T follicular helper cell (primary cell): ENCODE measurements at places on chromosomes 7 and 10.

DNA sequence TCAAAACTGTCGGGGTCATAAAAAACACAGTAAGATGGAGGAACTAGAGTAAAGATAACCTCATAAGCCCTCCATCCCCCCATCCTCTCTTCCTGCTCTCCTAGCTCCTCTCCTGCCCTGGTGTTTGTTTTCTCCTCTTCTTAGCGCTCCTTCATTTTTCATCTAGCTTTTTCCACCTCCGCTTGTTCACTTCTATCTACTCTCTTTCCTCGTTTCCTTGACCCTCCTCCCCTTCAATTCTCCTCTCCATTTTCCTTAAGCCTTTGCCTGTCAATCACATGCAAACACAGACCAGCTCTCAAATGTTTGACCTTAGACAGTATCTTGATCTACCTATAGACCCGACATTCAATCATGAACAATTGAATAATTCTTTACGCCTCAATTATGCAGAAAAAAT lies 10.0 kb downstream of the NCAPG2 start:
- no peak for DNase-seq

DNA sequence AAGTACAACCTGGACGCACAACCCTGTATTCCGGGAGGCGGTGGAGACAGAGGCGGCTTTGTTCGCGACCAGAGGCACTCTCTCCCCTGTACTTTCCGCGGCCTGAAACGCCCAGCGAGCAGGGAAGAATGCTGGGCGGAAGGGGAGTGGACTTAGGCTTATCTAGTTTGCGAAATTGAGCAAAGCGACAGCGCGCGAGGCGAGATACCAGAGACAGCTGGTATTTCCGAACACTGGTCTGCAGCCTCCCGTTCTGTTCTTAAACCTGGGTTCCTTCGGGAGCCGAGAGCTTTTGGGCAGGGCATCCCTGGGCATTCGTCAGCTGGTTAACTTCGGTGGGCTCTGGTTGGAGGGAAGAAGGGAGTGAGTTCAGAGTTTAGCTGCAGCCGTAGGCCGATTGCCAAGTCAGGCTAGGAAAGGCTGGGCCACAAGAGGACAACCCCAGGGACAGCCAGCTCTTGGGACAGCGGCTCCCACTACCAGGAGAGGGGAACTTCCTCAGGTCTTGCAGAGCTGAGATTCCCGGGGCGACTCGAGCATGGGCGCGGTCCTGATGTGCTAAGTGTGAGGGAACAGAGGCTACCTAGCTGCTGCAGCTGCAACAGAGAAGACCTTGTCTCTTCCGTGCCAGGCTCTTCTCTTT lies 3.9 kb downstream of the HMX3 start:
- no peak for DNase-seq

- no peak for DNase-seq
Observed at GRCh38 chr7:102147008-102147407, 139.7 kb upstream of the SH2B2 start.

GRCh38 chr10:100146875-100147650 lies 38.8 kb downstream of the ERLIN1 start:
- DNase-seq, result no peak

DNA sequence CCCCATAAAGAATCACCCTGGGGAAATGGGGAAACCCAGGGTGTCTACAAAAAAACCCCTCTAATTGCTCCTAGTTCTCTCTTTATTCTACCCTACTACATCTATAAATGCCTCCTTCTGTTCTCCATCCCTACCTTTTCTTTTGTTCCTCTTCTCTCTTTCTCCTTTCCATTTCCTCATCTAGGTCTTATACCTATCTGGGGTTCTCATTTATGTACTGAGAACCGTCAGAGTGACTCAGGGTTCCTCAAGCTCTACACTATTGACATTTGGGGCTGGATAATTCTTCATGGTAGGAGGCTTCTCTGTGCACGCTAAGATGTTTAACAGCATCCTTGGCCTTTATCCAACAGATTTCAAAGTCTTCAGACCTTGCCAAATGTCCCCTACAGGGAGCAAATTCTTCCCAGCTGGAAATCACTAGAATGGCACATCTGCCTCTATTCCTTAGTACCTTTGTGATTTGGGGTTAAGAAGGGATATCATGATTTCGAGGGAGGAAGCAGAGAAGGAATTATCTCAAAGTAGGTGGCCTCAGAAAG lies 137.4 kb upstream of the PTN start:
- no peak for DNase-seq

DNA sequence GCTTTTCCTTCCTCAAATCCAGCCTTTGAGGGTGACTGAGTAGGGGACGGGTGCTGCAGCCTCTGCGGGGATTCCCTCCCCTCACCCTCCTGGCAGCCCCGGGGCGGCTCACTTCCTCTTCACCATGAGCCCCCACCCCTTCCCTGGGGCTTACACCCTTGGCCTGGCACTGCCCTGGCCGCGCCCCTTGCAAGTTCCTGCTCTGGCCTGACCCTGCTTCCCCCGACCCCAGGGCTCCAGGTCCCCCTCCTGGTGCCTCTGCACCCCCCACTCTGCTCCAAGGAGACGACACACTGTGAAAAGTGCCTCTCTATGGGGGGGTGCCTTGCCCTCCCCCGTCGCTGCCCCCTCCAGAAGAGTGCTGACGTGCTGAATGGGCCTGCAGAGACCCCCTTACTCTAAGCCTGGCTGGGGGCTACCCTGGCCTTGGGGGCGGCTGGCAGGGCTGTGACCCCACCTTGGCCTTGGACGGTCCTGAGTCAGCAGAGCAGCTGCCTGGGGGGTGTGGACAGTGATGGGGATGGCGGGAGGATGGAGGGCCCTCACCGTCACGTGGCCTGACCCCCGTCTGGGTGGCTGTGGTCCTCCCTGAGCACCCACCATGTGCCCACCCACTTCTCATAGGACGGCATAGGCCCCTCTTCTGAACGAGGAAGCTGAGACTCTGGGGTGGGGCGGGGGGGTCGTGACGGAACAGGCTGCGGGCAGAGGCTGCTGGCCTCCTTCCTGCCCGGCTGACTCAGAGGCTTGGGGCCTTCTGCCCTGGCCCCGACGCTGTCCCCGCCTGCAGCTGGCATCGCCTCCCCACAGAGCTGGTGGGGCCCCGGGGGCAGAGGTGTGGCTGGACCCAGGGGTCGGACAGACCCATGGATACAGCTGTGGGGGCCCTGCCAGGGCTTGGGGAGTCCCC lies 9.8 kb downstream of the LFNG start:
- DNase-seq, result no peak

DNA sequence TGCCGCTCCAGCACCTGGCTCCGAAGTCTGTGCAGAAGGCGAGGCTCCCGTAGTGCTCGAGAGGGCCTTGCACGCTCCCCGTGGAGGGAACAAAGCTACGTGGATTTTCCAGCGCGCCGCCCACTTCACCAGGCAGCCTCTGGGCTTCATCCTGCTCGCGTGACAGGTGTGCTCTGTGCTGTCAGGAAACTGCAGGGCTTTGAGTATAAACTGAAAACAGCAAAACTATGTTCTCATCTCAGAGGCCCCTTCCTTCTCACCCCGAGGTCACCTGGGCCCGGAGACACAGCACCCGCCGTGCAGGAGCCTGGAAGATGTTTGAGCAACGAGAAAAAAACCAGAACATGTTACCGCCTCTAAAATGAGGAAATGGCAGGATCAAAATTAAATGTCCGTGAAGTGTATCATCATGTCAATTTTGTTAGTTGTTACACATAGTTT lies 17.6 kb upstream of the GPR146 start:
- DNase-seq, result no peak

GRCh38 chr10:22581461-22581860 lies 132.9 kb downstream of the PIP4K2A start:
- no peak for DNase-seq

DNA sequence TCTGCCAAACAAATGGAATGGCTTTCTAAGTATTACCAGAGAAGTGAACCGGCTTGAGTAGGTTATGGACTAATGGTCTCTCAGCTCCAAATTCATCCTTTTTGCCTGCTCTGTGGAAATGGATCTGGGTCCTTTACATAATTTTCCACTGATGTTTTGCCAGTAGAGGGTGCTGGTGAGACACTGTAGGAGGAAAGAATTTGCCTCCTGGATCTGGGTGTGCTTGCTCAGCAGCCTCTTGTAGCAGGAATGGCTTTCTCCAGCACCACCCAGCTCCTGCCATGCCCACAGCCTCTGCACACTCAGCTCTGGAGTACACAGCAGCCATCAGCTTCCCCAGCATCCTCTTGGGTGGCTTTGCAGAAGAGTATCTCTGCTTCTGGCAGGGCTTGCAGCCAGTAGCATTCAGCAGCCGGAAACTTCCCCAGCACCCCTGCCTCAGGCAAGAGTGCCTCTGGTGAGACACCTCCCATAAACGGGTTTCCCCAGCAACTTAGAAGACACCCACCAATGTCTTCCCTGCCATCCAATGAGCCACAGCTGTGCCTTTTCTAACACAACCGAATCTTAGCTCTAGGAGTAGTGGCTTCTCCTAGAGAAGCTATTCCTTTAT lies 235.0 kb upstream of the PLPP4 start:
- no peak for DNase-seq

DNA sequence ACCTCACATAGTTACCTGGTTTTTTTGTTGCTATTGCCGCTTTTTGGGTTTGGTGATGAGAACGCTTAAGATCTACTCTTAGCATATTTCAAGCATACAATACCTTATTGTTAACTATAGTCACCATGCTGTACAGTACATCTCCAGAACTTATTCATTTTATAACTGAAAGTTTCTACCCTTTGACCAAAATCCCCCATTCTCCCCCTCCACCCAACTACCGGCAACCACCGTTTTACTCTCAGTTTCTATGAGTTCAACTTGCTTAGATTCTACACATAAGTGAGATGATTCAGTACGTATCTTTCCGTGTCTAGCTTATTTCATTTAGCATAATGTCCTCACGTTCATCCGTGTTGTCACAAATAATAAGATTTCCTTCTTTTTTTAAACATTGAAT lies 86.7 kb upstream of the IL6 start:
- no peak for DNase-seq
